ENCODE measurements at places on chromosomes 6 and 20.

DNA sequence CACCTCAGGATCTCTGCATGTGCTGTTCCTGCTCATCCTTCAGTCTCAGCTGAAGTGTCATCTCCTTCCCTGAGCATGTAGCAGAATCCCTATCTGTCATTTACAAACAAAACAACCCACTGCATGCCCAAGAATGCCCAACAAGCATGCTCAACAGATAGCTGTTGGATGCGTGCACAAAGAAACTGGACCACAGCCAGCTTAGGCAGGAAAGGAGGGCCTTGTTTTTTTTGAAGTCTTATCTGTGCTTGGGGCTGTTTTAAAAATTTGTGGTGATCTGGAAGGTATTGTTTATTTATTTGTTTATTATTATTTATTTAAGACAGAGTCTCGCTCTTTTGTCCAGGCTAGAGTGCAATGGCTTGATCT is 18.5 kb upstream of the SLC16A10 start:
- H3K27me3 ChIP-seq, result no peaks in the 10 kb centered on the region
- no peaks in the 10 kb centered on the region for H3K4me1 ChIP-seq
- H3K4me3 ChIP-seq, result no peak overlapping the region
- H3K36me3 ChIP-seq, result no peaks in the 10 kb centered on the region
- H3K27ac ChIP-seq, result no peak overlapping the region

GRCh38 chr6:125252891-125253290 is 48.9 kb downstream of the HDDC2 start:
- DNase-seq, result no peak
- H3K36me3 ChIP-seq, result no peaks in the 10 kb centered on the region
- H3K27ac ChIP-seq, result no peak overlapping the region
- H3K27me3 ChIP-seq, result no peaks in the 10 kb centered on the region
- H3K4me3 ChIP-seq, result no peak overlapping the region
- H3K4me1 ChIP-seq, result no peaks in the 10 kb centered on the region

- no peaks in the 10 kb centered on the region for H3K27me3 ChIP-seq
- no peak overlapping the region for H3K27ac ChIP-seq
- no peak for DNase-seq
- no peak overlapping the region for H3K4me3 ChIP-seq
- H3K4me1 ChIP-seq, result no peaks in the 10 kb centered on the region
These were observed 466.5 kb upstream of the RNF217 start for GRCh38 chr6:124495665-124496190.

GRCh38 chr6:46674410-46674809 is 13.3 kb upstream of the TDRD6 start:
- H3K4me1 ChIP-seq, result no peaks in the 10 kb centered on the region
- H3K36me3 ChIP-seq, result no peaks in the 10 kb centered on the region
- H3K27ac ChIP-seq, result no peak overlapping the region
- no peak overlapping the region for H3K4me3 ChIP-seq
- DNase-seq, result no peak

GRCh38 chr20:8116067-8116811 is 15.8 kb upstream of the PLCB1 start:
- no peak overlapping the region for H3K4me3 ChIP-seq
- no peak overlapping the region for H3K27ac ChIP-seq
- H3K27me3 ChIP-seq, result no peaks in the 10 kb centered on the region
- H3K36me3 ChIP-seq, result no peaks in the 10 kb centered on the region

- no peak overlapping the region for H3K27ac ChIP-seq
- no peaks in the 10 kb centered on the region for H3K27me3 ChIP-seq
- no peaks in the 10 kb centered on the region for H3K36me3 ChIP-seq
These were observed 469.1 kb upstream of the RUNX2 start for GRCh38 chr6:44858998-44859397.

DNA sequence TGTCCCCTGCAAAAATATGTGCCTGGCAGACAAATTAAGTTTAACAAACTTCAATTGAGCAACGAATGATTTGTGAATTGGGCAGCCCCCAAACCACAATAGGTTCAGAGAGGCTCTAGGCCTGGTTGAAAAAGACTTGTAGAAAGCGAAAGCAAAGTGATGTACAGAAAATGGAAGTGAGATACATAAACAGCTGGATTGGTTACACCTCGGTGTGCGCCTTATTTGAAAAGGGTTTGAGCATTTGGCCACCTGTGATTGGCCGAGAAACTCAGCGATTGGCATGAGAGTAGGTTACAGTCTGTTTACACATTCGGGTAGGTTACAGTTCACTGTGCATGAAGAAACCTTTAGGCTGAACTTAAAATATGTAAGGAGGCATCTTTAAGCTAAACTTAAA is 136.9 kb downstream of the CD83 start:
- peak; percentile 53 for DNase-seq
- H3K36me3 ChIP-seq, result no peaks in the 10 kb centered on the region
- H3K4me1 ChIP-seq, result peaks cover 21% of the 10 kb centered on the region
- H3K4me3 ChIP-seq, result no peak overlapping the region

- H3K27ac ChIP-seq, result no peak overlapping the region
- no peaks in the 10 kb centered on the region for H3K27me3 ChIP-seq
- H3K4me1 ChIP-seq, result 0 out of 2 replicates have a peak, but pooled peaks cover 3% of the 10 kb centered on the region
- DNase-seq, result no peak
- no peak overlapping the region for H3K4me3 ChIP-seq
These were observed 77.0 kb downstream of the MMS22L start for GRCh38 chr6:97205966-97206365.

GRCh38 chr20:54502179-54502578 is 26.8 kb downstream of the DOK5 start:
- no peak for DNase-seq
- H3K27me3 ChIP-seq, result no peaks in the 10 kb centered on the region
- no peaks in the 10 kb centered on the region for H3K36me3 ChIP-seq
- no peak overlapping the region for H3K4me3 ChIP-seq

- H3K4me1 ChIP-seq, result no peaks in the 10 kb centered on the region
- no peak overlapping the region for H3K27ac ChIP-seq
- no peaks in the 10 kb centered on the region for H3K27me3 ChIP-seq
- no peak for DNase-seq
- H3K36me3 ChIP-seq, result no peaks in the 10 kb centered on the region
These were observed 239.9 kb upstream of the CEP162 start for GRCh38 chr6:84467296-84467695.

- DNase-seq, result no peak
- peak overlapping the region; percentile 97 for H3K27ac ChIP-seq
- H3K27me3 ChIP-seq, result no peaks in the 10 kb centered on the region
These were observed 61.1 kb downstream of the FAM217A start for GRCh38 chr6:4017834-4018170.

DNA sequence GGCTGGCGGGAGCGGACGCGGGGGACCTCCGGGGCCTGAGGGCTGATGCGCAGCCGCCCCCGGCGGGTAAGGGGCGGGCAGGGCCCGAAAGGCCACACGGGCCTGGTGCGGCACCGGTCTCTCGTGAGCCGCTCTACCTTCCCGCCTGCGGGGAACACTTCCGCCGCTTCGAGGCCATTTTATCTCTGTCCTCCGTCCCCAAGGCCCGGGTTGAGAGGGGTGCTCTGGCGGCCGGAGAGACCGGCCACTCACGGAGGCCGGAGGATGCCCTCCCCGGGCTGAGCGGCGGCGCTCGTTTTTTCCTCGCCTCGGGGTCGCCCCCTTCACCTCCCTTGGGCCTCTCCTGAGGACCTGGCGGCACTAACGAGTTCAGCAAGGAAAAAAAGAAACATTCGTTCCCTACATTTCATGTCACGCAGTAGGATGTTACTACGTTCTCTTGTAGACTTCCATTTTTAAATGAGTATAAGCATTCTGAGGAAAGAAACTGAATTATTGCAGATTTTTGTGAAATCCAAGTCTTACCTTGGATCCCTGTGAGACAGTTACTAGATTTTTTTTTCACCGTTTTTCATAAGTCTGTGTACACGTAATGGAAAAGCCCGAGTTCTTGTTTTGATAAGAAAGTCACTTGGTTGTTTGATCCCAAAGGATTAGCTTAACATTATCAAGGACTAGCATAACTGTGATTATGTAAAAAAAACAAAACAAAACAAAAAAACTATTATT is 575 bp downstream of the WTAP start:
- no peaks in the 10 kb centered on the region for H3K27me3 ChIP-seq
- peaks cover 56% of the 10 kb centered on the region for H3K4me1 ChIP-seq
- peaks cover 38% of the 10 kb centered on the region for H3K36me3 ChIP-seq
- peak overlapping the region; percentile 72 for H3K4me3 ChIP-seq

DNA sequence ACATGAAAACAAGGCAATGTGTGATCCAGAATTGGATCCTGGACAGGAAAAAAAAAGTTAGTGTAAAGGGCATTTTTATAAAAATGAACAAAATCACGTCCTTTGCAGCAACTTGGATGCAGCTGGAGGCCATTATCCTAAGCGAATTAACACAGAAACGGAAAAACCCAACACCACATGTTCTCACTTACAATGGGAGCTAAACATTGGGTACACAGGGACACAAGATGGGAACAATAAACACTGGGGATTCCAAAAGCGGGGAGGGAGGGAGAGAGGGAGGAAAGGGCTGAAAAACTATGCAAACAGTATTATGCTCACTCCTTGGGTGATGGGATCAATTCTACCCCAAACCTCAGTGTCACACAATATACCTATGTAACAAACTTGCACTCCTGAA is 91.4 kb upstream of the BTBD3 start:
- no peak overlapping the region for H3K27ac ChIP-seq
- no peak overlapping the region for H3K4me3 ChIP-seq
- H3K36me3 ChIP-seq, result no peaks in the 10 kb centered on the region
- H3K4me1 ChIP-seq, result no peaks in the 10 kb centered on the region
- DNase-seq, result no peak

- no peaks in the 10 kb centered on the region for H3K36me3 ChIP-seq
- H3K4me1 ChIP-seq, result no peaks in the 10 kb centered on the region
- peaks cover 3% of the 10 kb centered on the region for H3K27me3 ChIP-seq
- no peak overlapping the region for H3K4me3 ChIP-seq
- H3K27ac ChIP-seq, result no peak overlapping the region
- DNase-seq, result no peak
These were observed 16.5 kb downstream of the SNAI1 start for GRCh38 chr20:49999329-49999728.

- H3K4me3 ChIP-seq, result no peak overlapping the region
- H3K27me3 ChIP-seq, result no peaks in the 10 kb centered on the region
- H3K36me3 ChIP-seq, result no peaks in the 10 kb centered on the region
- DNase-seq, result no peak
These were observed 910.4 kb upstream of the CITED2 start for GRCh38 chr6:140284871-140285270.

- H3K4me3 ChIP-seq, result no peak overlapping the region
- peaks cover 10% of the 10 kb centered on the region for H3K27me3 ChIP-seq
- no peaks in the 10 kb centered on the region for H3K4me1 ChIP-seq
These were observed 243.7 kb upstream of the CHD6 start for GRCh38 chr20:41861772-41862422.

DNA sequence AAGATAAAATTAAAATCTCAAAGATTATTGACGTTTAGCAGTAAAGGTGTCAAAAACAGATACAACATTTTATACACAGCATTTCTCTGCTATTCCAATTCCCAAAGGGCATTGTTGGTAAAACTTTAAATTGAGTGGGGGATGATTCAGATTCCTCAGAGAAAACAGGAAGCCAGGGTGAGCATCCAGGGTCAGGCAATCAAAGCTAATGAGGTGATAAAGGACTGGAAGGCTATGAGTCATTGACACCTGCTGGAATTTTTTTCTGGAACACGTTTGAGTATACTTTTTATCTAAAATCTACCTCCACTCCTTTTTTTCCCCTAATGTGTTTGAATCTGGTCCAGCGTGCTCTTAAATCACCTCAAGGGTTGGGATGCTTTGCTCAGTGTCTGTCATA is 52.2 kb downstream of the FKBP1C start:
- DNase-seq, result no peak
- H3K36me3 ChIP-seq, result no peaks in the 10 kb centered on the region
- H3K4me3 ChIP-seq, result no peak overlapping the region
- H3K27me3 ChIP-seq, result no peaks in the 10 kb centered on the region
- no peak overlapping the region for H3K27ac ChIP-seq
- no peaks in the 10 kb centered on the region for H3K4me1 ChIP-seq

DNA sequence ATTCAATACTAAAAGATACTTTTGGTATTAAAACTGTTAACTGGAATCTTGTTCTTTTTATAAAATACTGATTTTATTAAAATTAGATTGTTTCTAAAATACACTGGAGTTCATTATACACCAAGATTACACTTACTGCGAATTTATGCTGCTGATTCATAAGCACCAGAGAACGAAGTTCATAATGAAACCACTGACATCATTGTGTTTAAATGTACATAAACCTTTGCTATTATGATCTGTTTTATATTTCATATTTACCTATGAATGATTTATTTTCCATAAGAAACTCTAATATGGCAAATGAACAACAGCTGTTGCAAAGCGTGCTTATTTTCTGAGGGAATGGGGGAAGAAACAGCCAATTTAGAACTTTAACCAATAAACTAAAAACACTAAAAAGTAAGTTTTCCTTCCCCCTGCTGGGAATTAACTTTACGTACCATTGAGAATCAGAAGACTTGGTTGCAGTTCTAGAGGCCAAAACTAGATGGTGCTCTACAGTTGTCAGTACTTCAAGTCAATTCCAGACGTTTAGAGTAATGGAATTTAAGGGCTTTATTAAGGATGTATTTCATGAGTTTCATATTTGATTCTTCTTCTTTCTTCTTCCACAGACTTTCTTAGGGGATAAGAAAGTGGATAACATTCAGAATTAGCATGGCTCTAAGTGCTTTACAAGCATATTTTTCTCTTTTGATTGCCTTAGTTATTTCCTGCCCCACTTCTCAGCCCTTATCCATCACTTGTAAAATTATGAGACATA is 30.8 kb upstream of the COL19A1 start:
- H3K36me3 ChIP-seq, result no peaks in the 10 kb centered on the region
- no peaks in the 10 kb centered on the region for H3K27me3 ChIP-seq
- no peak overlapping the region for H3K27ac ChIP-seq
- H3K4me1 ChIP-seq, result no peaks in the 10 kb centered on the region
- DNase-seq, result peak; percentile 4

- H3K4me1 ChIP-seq, result peaks cover 28% of the 10 kb centered on the region
- no peaks in the 10 kb centered on the region for H3K27me3 ChIP-seq
- no peak overlapping the region for H3K27ac ChIP-seq
- DNase-seq, result no peak
These were observed 3.0 kb upstream of the BLCAP start for GRCh38 chr20:37530696-37531095.

DNA sequence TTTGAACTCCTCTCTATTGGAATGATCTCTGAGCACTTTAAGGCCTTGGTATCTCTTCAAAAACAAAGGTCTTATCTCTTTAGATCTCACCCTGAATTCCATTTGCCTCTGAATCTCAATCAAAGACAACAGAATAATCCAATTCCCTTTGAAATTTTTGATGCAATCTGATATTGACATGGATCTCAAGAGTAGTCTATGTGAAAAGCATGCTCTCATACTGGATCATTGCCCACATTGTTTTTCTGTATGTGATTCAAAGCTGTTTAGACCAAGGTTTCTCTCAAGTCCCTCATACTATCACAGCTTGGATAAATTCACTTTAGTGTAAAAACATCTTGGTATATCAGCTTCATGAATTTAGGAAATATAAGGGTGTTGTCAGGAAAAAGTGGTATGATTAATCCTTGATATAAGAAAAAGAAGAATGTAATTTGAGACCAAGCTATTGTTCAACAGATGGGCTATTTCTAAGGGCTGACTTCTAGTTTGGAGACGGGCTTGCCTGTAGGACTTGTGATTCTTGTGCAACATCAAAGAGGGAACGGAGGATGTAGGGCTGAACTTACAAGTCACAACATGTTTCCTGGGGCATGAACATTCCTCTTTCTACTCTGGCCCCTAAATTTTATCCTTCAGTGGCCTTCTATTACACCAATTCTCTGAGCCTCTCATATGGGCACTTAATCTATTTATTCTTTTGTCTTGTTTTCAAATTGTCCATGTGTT is 77.9 kb upstream of the CITED2 start:
- no peaks in the 10 kb centered on the region for H3K27me3 ChIP-seq
- H3K36me3 ChIP-seq, result no peaks in the 10 kb centered on the region
- H3K4me3 ChIP-seq, result no peak overlapping the region
- no peak overlapping the region for H3K27ac ChIP-seq
- no peak for DNase-seq
- no peaks in the 10 kb centered on the region for H3K4me1 ChIP-seq
